ENCODE measurements at places on chromosomes 1 and 21.

- DNase-seq = no peak
Observed at GRCh38 chr1:35488336-35488735, 68.9 kb downstream of the KIAA0319L start.

- no peak for DNase-seq
Observed at GRCh38 chr1:10187026-10187334, 23.4 kb upstream of the KIF1B start.

GRCh38 chr1:153869486-153869885 is 53.3 kb downstream of the GATAD2B start:
- no peak for DNase-seq

DNA sequence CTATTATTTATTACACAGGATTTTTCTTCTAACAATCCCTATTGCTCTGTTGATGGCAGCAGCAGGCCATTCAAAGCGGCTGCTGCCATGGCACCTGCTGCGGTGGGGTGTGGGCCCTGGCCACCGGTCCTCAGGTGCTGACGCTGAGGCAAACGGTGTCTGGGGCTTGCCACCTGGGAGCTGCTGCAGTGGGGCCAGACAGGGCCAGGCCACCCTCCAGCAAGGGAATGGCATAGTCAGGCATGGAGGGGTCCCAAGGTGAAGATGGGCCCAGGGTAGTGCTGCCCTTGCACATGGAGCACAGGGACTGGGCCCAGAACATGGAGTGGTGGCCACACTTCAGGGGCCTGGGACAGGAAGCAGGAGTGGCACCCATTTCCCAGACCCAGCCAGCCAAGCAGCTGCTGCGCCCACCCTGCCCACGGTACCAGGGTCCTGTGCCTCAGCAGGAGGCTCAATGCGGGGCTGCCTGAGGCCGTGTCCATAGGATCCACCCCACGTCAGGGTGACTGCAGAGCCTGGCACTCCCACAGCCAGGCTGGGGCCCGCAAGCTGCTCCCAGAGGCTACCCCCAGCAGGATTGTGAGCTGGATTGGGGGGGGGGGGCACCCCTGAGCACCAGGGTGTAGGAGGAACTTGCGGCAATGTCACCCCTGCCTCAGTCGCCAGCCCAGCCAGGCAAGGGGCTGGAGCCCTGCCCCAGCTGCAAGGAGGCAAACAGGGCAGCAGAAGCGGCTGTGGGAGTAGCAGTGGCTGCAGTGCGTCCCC is 53.9 kb upstream of the KRTAP11-1 start:
- DNase-seq = no peak

GRCh38 chr1:25460020-25460419 is 29.3 kb downstream of the MACO1 start:
- DNase-seq = no peak

DNA sequence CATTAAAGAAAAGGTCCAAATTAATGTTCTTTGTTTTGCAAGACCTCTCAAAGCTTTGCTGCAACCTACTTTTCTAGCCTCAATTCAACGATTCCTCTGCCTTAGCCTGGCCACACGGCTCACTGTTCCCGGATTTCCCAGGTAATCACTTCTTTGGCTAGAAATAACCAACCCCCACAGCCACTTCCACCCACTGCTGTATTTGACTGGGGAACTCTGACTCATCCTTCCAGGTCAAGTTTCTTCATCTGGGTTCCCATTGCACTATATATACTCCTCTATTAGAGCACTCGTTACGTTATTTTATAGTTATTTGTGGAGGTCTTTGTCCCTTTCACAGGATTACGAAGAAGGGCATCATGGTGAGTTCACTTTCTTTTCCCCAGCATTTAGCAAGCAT is 185.9 kb downstream of the CACNA1E start:
- no peak for DNase-seq

DNA sequence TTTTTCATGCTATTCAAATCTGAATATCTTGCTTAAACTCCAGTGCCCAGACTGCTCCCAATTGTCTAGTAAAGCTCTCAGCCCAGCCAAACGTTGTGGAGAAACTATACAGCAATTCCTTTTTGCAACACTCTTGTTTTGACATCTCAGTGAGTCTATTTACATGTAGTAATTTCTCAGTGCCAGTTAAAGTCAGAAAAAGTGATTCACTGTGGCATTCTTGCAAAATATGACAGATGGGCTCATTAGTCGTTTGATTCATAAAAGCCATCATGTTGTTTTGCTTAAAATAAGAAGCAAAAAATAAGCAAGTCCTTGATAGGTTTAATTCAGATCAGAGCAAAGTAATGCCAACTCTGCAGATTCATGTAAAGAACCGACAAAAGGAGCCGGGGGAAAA is 20.7 kb upstream of the TMPRSS15 start:
- DNase-seq = no peak

DNA sequence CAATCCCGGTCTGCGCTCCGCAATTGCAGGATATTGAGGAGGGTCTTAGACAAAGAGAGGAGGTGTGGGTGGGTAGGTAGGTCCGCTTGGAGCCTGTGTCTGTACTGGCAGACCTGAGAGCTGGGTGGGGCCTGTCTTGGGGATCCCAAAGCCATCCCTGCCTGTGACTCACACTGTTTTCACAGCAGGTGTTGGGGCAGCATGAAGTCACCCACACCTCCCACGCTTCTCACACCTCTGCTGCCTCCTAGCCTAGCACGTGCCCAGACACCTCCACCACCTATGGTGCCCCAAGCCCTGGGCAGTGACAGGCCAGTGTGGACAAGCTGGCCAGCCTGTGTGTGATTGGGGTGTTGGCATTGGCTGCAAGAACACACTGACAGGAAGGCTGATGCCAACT is 65.7 kb upstream of the ECE1 start:
- DNase-seq = no peak

DNA sequence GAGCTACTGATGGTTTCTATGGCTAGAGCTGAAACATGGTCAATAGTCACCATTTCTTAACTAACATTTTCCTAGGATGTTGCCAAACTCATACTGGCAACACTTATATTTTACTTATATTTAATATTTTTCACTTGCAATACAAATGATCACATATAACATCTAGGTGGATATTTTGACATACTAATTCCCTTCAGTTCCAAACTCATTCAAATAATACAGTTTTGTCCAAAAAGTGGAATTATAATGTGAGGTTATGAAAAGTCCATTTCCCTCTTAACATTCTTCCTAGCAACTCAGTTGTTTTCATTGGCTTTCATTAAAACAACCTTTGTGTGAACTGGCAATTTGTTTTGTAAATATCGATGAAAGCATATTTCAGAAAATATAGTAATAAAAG is 16.0 kb downstream of the SPAG17 start:
- no peak for DNase-seq

- DNase-seq = no peak
Observed at GRCh38 chr1:107246775-107247345, 106.0 kb downstream of the NTNG1 start.

GRCh38 chr1:24321697-24322469 is 2.7 kb downstream of the GRHL3 start:
- DNase-seq = peak; percentile 9

- no peak for DNase-seq
Observed at GRCh38 chr1:21384620-21385019, 55.3 kb upstream of the NBPF3 start.

GRCh38 chr1:234926264-234926558 is 202.4 kb downstream of the TOMM20 start:
- DNase-seq = no peak

GRCh38 chr1:16396591-16396990 is 29.5 kb downstream of the SZRD1 start:
- no peak for DNase-seq

- DNase-seq = no peak
Observed at GRCh38 chr21:44712203-44713028, 1.0 kb upstream of the TSPEAR start.

- DNase-seq = no peak
Observed at GRCh38 chr1:112460615-112461014, 48.1 kb upstream of the WNT2B start.

DNA sequence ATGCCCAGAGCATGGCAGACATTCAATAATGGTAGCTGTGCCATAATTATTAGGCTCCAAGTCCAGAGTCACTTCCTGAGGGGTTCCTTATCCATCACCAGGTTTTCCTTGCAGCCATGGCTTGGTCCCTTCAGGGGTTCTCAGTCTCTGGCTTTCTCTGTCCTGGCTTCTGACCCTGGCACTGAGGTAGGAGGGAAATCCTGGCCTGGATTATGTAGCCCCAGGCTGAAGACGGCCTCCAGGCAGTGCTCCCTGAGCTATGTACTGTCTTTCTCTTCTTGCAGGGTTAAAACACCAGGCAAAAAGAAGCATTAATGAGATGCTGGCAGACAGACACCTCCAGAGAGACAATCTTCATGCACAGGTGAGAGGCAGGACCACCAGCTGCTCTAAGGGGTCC is 9.5 kb upstream of the PADI3 start:
- no peak for DNase-seq

- no peak for DNase-seq
Observed at GRCh38 chr1:119946724-119947123, 50.4 kb upstream of the ADAM30 start.

DNA sequence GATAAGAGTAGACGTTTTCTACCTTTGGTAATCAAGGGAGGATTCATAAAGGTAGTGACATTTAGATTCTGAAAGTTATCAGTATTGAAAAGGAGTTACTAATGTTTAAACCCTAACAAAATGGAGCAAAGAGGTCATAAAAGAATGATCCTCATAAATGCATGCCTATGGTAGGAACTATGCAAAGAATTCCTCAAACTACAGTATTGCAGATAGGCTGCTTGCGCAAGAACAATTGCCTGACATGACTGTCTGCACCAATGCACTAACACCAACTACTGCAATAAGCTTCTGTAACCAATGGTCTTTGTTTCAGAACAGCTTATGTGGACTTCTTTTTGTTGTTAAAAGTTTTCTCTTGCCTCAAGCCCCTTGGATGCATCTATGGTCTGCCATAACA is 597.3 kb upstream of the ADGRL4 start:
- DNase-seq = no peak

- DNase-seq = no peak
Observed at GRCh38 chr1:173426057-173426456, 51.1 kb upstream of the PRDX6 start.

GRCh38 chr1:240816472-240816871 is 204.5 kb upstream of the GREM2 start:
- no peak for DNase-seq

- no peak for DNase-seq
Observed at GRCh38 chr1:58811303-58811702, 27.5 kb upstream of the JUN start.

DNA sequence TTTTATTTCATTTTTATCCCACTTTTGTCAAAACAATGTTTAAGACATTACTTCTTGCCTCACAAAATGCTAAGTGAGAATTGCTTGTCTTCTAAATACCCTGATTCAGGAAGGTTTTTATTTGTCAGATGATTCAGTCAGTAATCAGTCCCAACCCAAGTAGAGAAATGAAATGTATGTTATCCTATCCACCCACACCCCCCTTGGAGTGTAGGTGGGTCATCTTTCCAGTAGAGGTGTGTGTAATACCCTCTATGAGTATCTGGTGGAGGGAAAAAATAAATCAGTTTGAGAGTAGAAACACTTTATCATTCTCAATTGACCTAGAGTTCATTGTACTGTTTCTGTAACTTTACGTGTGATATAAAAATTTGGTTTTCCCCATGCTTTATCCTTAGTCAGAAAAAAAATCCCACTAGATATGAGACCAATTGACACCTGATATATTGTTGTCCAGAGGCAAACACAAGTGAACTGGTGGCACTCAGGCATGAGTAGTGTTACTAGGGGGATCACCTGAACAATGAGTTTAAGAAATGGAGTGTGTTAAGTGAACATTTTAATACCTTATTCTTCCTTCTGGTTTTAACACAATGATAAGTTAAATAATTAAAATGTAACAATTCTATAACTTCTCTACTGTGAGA is 153.8 kb upstream of the C1orf105 start:
- no peak for DNase-seq

DNA sequence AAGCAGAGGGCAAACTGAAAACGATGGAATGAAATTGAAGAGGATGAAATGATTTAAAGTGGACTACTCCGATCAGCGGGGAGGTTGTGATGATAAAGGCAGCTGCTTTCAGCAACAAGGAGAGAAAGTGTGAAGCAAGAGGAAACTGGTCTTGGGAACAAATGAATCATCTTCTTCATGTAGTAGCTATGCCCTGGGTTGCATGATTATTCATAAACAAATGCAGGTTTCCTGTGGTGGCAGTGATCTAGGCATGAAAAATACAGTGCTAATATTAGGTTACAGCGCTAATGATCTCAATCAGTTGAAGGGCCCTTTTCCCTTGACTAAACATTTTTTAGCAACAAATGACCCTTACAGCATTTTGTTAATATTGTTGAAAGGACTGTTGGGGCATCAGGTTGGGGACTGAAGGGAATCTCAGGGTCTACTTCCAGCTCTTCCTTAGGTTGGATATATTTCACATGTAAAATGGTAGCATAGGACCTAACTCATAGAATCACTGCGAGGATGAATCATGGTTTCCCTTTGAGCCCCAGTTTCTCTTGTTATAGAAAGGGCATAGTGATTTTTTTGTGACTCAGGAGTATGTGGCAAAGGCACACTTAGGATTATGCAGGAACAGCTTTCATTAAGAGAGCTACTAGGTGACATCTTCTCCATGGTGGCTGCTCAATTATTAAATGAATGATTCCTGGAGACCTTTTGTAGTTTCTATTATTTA is 1.9 kb upstream of the ZFYVE9 start:
- no peak for DNase-seq

- DNase-seq = no peak
Observed at GRCh38 chr21:39103689-39104088, 79.6 kb downstream of the PSMG1 start.

GRCh38 chr1:65832296-65832695 is 39.6 kb downstream of the PDE4B start:
- DNase-seq = no peak

GRCh38 chr1:63920154-63921117 is 146.6 kb downstream of the ROR1 start:
- DNase-seq = no peak

DNA sequence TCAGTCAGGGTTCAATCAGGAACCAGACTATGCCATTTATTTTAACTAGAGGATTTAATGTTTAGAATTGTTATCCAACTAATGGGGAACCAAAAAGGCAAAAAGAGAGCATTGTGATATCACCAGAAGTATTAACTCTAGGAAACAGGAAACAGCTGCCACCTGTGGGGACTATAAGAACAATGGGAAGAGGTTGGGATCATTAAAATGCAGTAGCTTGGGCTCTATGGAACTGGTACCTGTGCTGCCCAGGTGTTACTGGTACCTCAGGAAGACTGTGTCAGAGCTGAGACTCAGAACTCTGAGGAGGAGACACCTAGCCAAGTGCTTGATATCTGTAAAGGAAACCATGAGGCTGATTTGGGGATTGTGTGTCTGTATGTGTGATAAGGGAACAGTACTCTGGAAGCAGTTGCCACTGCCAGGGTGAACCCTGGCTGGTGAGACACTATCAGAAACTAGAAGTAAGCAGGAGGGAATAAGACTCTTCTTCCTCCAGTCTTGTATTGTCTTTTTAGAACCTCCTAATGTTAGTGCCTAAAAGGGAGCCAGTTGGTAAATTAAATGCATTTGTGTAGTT is 49.4 kb downstream of the MAN1A2 start:
- no peak for DNase-seq

GRCh38 chr1:116133696-116134475 is 22.7 kb downstream of the MAB21L3 start:
- DNase-seq = no peak
